CD4-positive, alpha-beta T cell (primary cell): ENCODE measurements at places on chromosomes 3 and 15.

- no peak for DNase-seq
Observed at GRCh38 chr15:60735559-60736047, 256.7 kb upstream of the ICE2 start.

DNA sequence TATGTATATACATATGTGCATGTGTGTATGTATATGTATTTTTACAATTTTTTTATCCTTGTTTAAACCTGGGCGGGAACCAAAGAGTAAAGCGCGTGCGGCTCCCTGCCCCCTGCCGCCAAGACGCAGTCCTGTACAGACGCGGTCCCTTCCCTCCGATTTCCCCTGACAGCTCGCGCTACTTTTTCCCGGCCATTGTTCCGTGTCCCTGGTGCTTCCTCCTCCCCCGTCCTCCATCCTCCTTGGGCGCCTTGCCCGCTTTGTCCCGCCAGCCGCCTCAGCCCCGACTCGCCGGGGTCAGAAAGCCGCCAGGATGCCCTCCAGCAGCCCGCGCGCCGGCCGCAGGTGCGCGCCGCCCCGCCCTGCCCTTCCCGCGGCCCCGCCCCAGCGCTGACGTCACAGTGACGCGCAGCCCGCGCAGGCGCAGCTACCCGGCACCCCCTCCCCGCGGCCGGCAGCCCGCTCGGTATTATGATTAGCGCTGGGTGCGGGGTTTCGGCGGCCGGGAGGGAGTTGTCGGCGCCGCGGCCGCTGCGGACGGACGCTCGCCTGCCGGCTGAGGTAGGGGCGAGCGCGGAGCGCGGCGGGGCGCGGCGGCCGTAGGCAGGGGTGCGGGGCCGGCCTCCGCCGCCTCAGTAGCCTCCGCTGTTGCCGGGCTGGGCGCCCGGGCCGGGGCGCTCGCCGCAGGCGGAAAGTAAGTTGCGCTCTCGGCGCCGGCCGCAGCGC, at the start of gene SNRK:
Gene SNRK, plus strand, starts transcription at position 426 of the 726 bp plus-strand sequence. CDS start 16,664 bp downstream, outside the sequence.
- peak; percentile 92 for DNase-seq

GRCh38 chr3:52494445-52494844, 693 bp upstream of the STAB1 start:
- DNase-seq, result no peak

GRCh38 chr3:183515968-183516851, 39.3 kb downstream of the KLHL6 start:
- peak; percentile 89 for DNase-seq

DNA sequence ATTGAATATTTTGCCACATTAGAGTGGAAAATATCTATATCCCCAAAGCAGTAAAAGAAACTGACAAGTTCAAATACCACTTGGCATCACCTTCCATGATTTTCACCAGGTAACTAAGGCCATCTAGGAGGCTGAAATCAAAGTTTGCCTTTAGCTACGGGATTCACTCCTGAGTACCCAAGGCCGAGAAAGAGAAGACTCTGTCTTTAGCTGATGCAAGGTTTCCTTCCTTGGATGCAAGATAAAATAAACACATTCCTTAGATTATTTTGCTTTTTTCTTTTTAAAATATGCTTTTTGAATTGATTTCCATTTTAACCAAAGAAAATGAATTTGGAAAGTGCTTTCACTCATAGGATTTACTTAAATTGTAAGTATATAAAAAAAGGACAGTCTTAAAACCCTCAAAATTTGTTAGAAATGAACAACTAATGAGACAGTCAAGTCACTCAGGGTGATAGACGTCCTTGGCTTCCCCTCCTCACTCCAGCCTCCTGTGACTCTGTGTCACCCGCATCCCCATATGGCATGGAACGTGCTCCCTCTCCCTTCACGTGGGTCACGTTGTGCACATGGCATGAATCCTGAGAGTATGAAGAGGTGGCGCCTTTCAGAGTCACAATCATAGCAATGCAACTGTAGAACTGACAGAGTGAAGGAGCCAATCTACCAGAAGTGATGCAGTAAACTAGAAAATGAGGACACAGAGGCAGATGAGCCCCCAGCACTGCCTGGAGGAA, 148.4 kb downstream of the RTP4 start:
- DNase-seq, result no peak

DNA sequence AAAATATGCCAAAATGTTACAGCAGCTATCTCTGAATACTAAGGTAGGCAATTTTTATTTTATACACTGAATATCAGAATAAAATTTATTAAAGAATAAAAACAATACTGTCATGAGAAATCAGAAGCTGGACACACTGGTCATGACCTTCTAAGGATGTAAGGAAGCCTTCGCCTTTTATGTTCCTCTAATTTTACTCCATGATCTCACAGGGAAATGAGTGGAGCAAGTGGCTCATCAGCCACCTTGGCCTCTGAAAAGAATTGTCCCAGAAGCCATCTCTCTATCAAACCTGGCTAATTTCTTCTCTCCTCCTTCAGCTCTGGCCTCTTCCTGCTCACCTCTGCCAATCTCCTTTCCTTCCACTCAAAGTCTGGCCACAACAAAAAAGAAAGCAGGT, 48.6 kb downstream of the THRB start:
- no peak for DNase-seq

- DNase-seq, result no peak
Observed at GRCh38 chr15:67241132-67241855, 13.2 kb downstream of the AAGAB start.

DNA sequence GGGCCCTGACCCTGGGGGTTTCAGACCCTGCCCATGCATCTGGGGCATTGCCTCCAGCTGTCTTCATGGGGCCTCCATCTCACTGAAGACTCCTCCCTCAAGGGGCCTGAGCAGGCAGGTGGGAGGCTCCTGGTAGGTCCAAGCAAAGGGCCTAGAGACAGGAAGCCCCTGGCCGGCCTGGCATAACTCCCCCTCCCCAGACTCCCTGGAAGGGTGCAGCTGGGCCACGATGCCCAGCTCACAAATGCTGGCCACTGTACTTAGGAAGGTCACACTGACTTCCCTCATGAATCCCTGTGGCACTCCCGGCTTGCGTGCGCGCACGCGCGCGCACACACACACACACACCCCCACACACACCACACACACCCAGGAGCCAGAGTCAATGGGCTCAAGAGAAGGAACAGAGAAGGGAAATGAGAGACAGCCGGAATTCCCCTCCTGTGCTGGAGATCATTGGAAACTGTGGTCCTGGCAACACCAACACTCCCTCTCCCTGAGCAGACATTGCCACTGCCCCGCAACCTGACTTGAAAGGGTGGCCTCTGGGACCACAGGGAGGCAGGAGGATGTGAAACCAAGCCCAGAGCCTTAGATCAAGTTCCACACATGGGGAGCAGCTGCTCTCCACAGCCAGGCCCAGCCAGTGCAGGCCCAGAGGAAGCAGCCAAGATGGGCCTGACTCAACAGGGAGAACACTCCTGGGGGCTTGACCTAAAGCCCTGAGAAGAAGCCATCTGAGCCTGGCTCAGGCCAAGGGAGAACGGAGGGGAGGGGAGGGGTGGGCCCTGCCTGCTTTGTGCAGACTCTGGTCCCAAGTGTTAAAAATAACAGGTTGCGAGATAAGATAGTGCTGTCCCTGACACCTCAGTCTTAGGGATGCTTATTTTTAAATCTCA, 69.7 kb downstream of the SCN5A start:
- DNase-seq, result peak; percentile 2

- no peak for DNase-seq
Observed at GRCh38 chr15:79680720-79681119, 216.1 kb downstream of the MTHFS start.

- DNase-seq, result peak; percentile 49
Observed at GRCh38 chr15:68930268-68931022, at the start of gene SPESP1. SPESP1 (plus strand) TSS chr15:68930525; CDS start chr15:68930654, 129 bp downstream.

DNA sequence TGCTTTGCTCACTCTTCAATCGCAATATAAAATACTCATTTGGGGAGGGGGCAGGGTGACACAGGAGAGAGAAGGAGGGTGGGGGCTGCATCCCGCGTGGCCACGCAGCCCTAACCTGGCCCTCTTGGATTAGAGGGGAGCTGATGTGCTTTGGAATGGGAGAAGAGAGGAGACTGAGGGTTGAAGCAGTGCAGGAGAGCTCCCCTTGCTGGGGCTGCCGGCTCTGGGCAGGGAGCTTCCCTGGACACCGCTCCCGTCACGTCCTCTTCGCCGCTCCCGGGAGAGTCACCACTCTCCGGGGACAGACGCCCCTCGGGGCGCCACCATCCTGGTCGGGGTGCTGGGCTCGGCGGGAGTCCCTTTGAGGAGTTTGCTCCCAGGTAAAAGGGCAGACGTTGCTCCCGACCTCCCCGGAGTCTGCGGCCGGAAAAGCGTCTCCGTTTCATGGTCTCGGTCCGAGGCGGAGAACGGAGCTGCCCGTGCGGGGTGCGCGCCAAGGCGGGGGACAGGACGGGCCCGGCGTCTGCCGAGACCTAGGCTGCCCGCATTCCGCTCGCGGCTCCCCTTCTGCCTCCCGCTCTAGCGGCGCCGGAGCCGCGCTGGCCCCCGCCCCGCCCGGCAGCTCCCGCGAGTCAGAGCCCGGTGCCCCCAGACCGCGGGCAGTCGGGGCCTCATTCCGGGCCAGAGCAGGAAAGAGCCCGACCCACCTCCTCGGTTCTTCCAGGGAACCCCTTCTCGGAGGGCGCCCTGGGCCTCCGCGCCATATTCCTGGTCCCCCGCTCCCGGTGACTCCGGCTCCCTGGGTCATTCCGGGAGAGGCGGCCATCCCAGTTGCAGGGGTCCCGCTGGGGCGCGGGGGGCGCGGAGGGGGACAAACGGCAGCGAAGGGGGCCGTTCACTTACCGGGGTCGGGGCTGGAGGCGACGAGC, 603 bp downstream of the SLC7A14 start:
- DNase-seq, result no peak

DNA sequence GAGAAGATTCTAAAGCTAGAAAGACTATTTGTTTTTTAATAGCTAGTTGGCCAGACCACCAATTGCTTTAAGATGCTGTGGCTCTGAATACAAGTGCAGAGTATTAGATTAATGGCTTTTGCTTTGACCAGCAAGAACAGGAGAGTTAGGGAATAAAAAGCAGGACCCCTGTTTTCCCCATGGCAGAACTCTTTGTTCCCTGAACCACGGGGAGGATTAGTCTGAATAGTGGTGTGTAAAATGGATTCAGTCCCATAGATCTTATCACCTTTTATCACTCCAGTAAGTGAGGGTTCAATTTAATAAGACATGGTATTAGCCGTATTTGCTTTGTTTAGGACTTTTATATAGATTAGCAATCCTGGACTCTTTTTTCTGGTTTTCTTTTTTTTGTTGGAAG, 562.6 kb upstream of the DPPA4 start:
- DNase-seq, result no peak

- no peak for DNase-seq
Observed at GRCh38 chr15:57626713-57627440, 35.2 kb downstream of the MYZAP start.

GRCh38 chr3:128616516-128617269, 33.9 kb downstream of the RPN1 start:
- DNase-seq, result peak; percentile 42

- DNase-seq, result no peak
Observed at GRCh38 chr3:63963496-63963895, 51.3 kb upstream of the SCAANT1 start.

- DNase-seq, result no peak
Observed at GRCh38 chr3:150251187-150252062, 156.7 kb upstream of the TSC22D2 start.

DNA sequence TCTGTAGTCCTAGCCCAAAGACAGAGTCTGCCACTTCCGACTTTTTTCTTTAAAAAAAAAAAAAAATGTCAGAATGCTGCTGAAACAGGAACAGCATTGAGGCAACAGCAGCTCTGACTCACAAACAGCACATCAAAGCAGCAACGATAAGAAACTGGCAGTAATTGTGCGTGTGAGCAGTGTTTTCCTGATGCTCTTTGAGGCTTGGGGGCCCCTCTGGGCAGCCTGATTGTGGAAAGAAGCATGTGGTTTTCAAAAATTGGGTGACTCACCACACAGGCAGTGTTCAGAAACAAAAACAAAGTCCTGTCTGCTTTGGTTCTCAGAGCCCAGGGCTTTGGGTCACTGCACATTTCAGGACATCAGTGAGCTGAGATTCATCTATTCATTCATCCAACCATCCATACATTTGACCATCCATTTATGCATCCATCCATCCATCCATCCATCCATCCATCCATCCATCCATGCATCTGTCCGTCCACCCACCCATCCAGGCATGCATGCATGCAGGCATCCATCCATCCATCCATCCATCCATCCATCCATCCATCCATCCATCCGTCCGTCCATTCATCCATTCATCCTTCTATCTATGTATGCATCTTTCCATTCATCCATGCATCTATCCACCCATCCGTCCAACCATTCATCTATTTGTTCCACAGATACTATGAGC, 308.4 kb downstream of the RPLP1 start:
- DNase-seq, result peak; percentile 68

GRCh38 chr3:181705086-181705480, 6.6 kb upstream of the SOX2 start:
- no peak for DNase-seq

DNA sequence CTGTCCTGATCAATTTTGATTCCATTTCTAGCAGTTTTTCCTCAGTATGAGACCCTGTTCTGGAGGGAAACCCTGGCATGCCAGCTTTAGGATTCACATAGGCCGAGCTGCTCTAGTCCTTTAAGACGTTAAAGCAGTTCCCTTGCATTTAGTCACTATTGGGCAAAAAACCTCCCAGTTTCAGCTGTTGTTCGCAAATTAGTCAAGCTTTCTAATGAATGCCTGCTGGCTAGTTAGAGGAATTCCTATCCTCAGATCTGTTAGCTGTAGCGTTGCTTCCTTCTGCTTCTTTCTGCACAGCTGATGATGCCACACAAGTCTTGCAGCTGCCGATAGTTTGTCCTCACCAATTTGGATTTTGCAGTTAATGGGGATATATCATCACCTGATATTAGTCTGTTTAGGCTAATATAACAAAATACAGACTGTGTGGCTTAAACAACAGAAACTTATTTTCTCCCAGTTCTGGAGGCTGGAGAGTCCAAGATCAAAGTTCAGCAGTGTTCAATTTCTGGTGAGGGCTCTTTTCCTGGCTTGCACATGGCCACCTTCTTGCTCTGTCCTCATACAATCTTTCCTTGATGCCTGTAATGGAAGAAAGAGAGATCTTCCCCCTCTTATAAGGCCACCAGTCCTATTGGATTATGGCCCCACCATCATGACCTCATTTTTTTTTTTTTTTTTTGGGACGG, 7.5 kb upstream of the UBL7 start:
- DNase-seq, result no peak

- no peak for DNase-seq
Observed at GRCh38 chr15:46815240-46815639, 902.1 kb upstream of the SEMA6D start.

- no peak for DNase-seq
Observed at GRCh38 chr3:168803536-168803935, 707.8 kb upstream of the GOLIM4 start.

DNA sequence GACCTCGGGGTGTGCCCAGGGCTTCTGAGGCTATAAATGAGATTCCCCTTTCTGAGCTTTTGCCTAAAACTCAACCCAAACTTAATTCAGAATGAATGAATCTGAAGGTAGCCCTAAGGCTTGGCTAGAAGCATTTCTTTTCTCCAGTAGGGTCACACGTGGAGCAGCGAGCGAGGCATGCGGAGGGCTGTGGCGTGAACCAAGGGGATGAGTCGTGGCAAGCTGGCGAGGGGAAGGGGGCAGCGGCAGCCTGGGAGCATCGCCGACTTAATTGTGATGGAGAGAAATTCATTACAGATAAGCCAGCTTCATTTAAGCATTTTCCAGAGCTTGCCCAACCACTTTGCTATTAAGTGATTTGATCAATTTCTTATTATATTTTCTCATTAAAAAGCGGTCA, 79.9 kb downstream of the CHSY1 start:
- no peak for DNase-seq

- DNase-seq, result no peak
Observed at GRCh38 chr3:159928071-159928491, 60.6 kb upstream of the IL12A start.

GRCh38 chr15:26864664-26865191, 2.1 kb upstream of the GABRA5 start:
- DNase-seq, result no peak
